ENCODE measurements at places on chromosomes 3 and 15.
A peak's percentile ranks its signal among the peaks of the same experiment; 100 is the strongest.

DNA sequence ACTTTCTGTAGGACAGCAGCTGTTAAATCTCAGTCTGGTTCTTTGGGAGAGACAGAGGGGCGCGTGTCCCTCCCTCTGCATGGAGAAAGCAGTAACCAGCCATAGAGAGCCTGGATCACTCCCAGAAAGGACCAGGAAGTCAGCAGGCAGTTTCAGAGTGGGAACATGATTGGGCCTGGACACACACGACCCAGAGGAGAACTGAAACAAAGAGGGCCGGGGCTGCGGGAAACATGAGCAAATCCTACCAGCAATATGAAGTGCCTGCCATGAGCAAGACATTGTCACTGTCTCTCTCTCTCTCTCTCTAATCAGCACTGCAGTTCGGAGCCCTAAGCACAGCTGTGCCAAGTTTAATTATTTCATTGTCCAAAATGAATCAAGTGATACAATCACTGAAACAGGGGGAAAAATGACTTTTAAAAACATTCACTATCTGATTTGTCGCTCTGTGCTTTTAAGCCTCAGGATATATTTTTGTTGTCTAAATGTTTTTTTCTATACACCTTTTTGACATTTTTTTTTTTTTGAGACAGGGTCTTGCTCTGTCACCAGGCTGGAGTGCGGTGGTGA is 17.6 kb downstream of the MUC13 start:
- no peak for DNase-seq

DNA sequence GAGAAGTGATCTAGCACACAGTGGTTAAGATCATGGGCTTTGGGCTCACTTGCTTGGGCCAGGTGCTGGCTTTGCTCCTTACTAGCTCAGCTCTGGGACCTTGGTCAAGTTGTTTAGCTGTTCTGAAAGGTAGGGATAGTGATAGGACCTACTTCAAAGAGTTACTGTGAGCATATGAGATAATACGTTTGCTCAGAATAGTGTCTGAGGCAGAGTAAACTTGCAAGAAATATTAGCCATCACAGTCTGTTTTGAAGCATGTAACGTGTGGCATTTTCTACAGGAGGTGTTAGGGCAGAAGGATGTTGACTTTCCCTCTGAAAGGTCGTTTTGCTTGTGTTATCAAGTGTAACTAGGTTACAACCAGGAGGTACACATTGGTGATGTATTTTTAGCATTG is 34.5 kb upstream of the NFKBIZ start:
- no peak for DNase-seq

DNA sequence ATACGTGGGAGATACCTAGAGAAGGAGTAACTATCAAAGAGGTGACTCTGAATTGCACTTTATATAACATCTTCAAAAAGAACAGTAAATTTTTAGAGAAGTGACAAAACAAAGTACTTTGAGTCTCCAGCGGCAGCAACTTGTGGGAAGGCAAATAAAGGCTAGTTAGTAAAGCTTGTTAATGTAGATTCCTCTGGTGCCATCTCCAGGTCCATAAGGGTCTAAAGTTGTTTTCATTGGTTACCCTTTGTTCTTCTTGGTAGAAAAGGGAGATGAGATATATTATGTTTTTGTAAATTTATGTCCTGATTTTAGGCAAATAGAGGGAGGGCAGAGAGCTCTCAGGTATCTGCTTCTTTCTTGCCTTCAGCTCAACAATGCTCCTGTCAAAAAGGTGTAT is 161.6 kb downstream of the MYRIP start:
- no peak for DNase-seq

- DNase-seq: no peak
Observed at GRCh38 chr15:67006083-67007065, 59.0 kb upstream of the SMAD3 start.

GRCh38 chr3:6921066-6921465 is 60.2 kb downstream of the GRM7 start:
- peak; percentile 48 for DNase-seq

- no peak for DNase-seq
Observed at GRCh38 chr3:119945291-119945690, 149.0 kb downstream of the GSK3B start.

Measured in HT1080 (cell line).